ENCODE measurements at places on chromosomes 2 and 18.

- no peak for DNase-seq
Measured at GRCh38 chr18:49899657-49900330, 86.5 kb upstream of the ACAA2 start.

DNA sequence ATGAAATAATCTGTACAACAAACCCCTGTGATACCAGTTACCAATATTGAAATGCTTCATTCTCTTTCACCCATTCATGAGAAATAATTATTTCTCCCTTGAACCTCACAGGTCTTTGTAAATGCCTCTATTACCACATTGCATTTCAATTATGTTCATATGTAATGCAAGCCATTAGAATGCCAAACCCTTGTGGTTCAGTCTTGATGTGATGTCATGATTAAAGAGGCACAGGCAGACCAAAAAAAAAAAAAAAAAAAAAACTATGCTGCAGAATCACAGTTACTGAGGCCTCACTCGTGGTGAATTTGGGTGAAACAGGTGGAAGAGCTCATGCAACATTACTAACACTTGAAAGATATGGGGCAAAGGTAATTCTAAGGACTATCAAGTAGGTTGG lies 9.4 kb upstream of the EPG5 start:
- no peak for DNase-seq

GRCh38 chr2:39696838-39697237 lies 31.1 kb downstream of the TMEM178A start:
- DNase-seq: no peak

GRCh38 chr2:241225545-241225944 lies 37.1 kb downstream of the ANO7 start:
- no peak for DNase-seq

GRCh38 chr2:137118140-137118539 lies 352.8 kb downstream of the THSD7B start:
- no peak for DNase-seq

DNA sequence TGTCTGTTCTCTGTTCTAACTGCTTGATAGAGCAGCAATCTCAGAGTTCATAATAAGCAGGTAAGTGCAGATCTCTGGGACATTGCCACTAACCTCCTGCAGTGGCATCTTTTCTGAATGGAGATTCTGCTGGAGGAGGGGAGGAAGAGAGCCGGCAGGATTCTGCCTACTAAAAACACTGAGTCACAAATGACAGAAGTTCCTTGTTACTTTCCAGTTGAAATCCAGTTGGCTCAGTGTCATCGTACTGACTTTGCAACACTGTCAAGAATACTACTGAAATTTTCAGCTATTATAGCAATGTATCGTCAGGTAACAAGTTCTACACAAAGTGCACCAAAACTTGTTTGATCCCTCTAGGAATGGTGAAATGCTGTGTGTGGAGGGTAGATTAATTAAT lies 79.6 kb upstream of the ST6GAL2 start:
- DNase-seq: no peak

- no peak for DNase-seq
Measured at GRCh38 chr2:9750224-9751215, 92.8 kb upstream of the TAF1B start.

DNA sequence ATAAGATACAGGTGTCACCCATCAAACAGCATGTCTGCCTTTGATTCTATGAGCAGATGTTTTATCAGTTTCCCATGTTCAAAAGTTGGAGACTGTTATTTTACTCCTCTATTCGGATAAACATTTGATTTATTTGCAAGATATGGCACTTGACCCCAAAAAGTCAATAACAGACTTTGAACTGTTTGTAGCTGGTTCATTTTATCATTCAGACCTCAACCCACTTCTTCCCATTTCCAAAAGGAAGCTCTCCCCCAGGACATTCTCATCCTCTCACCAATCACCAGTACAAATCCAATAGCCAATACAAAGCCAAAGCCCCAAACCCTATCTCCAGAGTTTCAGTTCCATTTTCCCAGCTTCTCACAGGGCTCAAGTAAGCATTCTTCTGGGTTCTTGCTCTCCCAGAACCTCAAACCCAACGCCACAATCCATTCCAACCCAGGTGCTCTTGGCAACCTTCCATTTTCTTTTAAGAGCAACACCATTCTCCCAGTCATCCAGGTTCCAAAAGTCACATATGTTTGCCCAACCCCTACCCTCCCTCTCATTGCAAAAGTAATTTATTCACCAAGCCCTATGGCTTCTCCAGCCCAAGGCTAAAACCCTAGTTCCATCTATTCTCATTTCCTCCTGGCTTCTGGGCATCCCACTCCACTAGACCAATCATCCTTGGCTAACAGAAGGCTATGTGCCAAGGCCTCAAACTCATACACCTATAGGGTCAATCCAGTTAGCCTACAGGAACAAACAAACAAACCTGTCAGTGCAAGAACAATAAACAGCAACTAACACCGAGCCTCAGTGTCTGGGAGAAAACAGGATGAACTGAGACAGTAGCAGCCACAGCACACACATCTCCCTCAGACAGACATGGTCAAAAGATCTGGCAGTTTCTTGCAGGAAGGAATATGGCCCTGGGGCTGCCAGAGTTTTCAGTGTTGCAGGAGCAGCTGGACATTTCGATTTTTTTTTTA lies 9.2 kb downstream of the ACVR1 start:
- no peak for DNase-seq

DNA sequence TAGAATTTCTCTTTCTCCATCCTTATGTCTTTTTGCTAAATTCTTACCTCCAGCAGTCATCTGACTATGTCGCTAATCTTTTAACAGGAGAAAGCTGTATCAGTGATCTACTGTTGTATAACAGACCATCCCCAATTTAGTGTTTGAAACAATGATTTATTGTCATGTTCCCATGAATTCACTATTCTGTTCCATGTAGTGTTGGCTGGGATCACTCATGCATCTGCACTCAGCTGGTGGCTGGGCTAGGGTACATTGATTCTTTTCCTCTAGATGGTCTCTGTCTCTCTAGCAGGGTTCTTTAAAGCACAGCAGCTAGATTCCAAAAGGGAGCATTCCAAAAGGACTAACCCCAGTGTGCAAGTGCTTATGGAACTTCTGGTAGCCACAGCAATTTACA lies 184.2 kb upstream of the FANCL start:
- no peak for DNase-seq

GRCh38 chr2:37355735-37356134 lies 11.3 kb downstream of the QPCT start:
- DNase-seq: no peak

DNA sequence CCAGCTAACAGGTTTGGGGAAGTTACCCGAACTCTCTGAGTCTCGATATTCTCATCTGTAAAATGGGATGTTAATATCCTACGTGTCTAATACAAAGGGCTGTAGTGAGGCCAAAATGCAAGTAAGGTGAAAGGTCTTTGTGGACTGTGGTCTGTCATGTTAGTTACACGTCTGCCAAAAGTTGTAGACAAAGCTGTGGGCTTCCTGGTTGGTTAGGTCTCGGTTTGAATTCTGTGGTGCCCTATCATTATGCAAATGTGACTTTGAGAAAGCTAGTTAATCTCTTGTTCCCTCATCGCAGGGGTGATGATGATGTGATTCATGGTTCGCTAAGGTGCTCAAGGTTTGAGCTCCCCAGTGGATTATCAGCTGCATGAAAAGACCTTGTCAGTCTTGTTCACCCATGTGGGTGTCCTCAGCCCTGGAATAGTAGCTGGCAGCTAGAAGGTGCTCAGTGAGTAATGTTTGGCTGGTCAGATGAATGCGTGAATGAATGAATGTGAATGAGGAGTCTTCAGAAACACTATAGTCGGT lies 23.1 kb downstream of the TRIB2 start:
- DNase-seq: no peak

DNA sequence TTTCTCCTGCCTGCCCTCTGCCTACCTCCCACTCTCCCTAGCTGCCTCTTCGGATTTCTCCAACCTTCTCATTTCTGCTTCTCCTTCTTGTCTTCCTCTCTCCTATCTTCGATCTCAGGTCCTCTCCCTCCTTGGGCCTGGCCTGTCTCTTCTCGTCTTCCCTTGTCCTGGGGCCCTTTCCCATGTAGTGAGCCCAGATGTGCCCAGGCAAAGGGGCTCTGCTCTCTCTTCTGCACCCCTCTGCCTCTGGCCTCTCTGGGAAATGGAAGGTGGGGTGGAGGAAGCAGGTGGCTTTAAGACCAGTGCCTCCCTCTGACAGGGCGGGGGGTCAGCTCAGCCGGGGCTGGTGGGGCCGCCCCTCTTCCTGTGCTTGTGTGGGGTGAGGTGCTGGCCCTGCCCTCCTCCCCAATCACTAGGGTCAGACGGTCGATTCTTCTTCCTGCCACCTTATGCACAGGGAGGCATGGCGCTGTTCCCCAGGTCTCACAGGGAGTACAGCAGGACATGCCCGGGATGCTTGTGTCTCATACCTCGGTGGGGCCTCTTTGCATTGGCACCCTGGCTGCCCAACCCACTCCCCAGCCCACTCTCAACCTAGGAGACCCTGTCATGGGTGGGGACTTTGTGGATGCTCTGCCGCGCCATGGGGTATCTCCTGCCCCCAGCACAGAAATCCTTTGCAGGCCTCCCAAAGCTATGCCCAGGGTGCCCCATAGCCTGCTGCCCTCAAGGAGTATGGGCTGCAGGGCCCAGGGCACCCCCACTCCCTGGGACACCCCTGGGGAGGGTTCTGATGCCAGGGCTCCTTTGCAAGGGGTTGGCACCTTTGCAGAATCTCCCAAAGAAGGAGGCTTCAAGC lies 213.8 kb upstream of the HAAO start:
- no peak for DNase-seq

DNA sequence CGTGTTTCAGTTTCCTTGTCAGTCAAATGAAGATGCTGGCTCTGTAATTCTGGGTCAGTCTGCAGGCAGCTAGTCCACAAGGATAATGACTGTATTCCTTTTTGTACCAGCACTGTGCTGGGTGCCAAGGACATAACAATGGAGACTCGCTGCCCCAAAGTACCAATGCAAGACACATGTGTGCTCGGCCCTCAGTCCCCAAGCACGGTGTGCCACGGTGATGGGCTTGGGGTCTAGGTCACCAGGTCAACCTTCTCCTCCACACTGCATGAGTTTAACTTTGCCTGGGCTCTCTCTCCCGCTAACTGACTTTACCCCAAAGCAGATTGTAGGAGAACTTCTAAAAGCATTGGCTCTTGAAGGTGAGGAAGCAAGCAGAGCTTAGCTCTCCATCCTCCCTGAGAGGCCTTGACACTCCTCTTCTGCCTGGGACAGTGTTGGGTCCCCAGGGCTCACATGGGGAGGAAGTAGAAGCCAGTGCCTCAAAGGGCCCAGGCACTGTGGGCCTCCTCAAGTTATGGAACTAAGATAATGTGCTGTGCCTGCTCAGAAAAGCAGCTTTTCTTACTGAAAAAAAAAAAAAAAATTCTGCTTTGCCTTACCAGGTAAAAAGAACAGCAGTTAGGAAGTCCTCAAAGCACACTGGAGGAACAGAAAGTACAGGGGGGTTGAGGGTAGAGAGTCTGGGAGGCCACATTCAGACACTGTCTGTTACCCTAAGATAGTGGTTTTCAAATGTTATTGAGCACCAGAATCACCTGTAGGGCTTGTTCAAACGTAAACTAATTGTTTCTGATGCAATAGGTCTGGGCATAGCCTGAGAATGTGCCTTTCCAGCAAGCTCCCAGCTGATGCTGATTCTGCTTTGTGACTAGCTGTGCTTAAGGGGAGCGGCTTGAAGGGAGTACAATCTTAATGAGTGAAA lies 276.4 kb upstream of the CXCR4 start:
- no peak for DNase-seq

DNA sequence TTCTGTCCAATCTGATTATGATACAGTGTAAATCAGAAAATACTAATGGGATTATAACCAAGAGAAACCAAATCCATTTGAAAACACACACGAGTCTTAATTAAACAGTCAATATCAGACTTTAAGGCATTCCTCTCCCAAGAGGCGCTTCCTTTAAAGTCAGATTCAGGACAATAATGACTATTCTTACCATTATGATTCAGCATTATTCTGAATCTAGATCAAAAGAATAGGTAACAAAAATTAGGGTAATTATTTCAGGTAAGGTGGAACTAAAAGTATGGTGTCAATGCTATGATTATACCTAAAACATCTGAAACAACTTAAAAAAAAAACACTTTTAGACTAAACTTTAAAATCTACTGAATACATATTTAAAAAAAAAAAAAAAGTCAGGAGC lies 12.3 kb downstream of the PSME4 start:
- no peak for DNase-seq

- no peak for DNase-seq
Measured at GRCh38 chr18:303607-304006, 35.8 kb upstream of the THOC1 start.

- DNase-seq: no peak
Measured at GRCh38 chr18:79274823-79275222, 120.9 kb upstream of the NFATC1 start.

GRCh38 chr18:58996131-58996641 lies 131.5 kb downstream of the ZNF532 start:
- no peak for DNase-seq

- no peak for DNase-seq
Measured at GRCh38 chr2:121821476-121822158, 66.2 kb downstream of the TSN start.
